ENCODE measurements at places on chromosomes 1 and 21.

GRCh38 chr1:2279210-2279639 lies 51.1 kb downstream of the SKI start:
- DNase-seq: no peak

DNA sequence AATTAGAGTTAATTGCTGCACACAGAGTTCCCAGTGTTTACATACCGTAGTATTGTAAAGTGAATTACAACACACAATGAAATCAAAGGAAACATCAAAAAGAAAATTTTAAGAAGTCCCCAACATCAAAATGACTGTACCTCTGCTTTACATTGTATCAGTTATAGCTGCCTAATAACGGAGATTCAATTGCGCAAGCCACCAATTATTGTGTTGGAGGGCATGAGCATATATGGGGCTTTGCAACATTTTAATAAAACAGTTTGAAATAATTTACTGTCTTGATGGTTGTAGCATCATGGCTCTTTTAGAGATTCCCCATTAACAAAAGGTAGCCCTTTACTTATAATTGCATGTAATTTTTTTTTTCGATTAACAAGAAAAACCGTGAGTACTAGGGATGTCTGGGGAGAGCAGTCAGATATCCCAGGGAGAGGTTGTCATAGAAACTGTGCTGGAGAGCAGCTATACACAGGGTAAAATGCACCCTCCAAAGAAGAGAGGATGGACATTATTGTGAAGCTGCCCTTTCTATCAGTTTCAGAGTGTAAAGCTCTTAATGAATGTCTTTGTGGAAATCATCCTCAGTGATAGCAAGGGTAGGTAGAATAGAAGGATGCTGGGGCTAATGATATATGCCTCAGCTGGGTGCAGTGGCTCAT lies 55.9 kb upstream of the BTG3 start:
- DNase-seq: no peak

GRCh38 chr1:6802454-6802853 lies 17.2 kb downstream of the CAMTA1 start:
- DNase-seq: no peak

DNA sequence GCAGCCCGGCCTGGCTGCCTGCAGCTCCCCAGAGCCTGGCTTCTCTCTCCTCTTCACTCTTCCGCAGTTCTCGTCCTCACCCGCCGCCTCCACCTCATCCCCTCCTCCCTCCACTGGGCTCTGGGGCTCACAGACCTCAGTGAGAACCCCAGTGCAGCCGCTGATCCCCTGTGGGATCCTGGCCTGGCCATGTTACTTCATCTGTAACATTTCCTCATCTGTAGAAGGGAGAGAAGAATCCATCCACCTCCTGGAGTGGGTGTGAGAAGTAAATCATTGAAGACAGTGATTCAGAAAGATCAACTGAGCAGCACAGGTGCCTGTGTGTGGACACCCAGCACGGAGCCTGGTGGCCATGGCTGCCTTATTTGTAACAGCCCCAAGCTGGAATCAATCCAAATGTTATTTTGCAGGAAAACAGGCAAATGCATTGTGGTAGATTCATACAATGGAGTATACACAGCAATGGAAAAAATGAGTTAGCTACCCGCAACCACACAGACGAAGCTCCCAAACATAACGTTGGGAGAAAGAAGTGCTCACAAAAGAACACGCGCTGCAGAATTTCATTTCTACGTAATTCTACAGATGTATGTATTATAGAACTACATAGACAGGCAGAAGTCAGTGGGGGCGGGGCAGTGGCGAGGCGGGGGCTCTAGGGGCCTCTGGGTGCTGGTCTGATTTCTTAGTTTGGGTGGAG lies 8.7 kb downstream of the LAPTM5 start:
- no peak for DNase-seq

DNA sequence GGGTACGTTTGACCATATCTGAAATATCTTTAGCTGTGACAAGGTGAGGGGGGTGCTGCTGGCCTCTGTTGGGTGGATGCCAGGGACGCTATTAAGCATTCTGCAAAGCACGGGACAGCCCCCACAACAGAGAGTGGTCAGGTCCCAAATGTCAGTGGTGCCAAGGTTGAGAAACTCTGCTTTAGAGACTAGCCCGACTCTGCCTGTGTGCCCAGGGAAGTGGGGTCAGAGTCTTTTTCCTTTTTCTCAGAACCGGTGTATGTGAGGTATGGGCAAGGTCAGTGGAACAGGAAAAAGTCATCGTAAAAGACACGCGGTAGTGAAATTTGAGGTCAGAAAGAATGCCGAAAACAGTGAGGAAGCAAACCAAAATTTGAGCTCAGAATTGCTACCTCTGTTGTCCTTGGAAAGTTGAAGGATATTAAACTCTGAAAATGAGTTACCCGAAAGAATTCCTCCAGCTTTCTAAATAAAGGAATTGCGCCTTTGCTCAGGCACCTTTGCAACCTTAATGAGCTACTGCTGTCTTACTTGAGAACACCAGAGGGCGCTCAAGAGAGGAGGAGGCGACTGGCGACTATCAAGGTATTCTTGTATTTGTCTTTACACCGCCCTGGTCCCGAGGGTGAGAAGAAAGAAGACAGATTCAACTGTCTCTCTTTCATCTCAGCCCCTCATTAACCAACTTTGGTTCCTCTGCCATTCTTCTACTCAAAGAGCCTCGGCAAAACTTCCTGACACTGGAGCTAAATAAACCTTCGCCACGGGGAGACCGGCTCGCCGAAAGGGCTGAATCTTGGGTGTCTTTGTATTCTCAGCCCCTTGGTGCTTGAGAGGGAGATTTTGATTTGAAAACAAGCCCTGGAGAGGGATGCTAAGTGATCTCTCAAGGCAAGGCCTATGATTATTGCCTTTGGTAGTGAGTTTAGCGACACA lies 85.4 kb upstream of the OLIG2 start:
- no peak for DNase-seq

GRCh38 chr1:204495777-204496176 lies 1.2 kb upstream of the PIK3C2B start:
- no peak for DNase-seq

DNA sequence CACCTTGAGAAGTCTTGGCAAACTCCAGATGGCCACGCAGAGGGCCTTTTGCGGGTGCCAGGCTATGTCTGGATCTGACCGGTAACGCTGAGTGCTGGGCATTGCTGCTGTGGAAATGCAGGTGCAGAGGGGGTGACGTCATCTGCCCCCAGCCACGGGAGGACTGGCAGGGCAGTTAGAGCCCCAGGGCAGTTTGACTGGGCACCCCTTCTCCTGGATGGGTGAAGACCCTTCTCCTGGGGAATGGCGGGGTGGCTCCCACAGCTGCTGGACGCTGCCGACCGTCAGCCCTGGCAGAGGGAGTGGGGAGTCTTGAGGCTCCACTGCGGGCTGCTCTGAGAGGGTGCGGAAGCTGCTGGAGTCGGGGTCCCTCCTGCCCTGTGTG lies 12.6 kb upstream of the EDN2 start:
- no peak for DNase-seq

GRCh38 chr1:212451416-212452322 lies 18.9 kb downstream of the NENF start:
- DNase-seq: no peak

DNA sequence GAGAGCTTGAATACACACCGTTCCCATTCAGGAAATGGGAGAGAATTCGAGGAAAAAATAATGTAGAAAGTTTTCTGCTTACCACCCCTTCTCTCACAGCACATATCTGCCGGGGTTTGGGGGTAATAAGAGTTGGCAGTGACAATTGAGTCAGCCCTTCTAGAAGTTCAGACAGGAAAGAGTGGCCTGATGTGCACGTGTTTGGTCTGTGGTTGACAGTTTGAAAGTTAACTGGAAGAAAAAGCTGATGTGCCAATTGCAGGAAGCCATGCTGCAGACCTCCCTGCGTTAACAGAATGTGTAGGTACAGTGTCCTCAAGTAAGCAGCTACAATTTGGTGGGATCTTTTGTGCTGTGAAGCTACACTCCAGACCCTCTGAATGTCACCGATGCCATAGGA lies 50.9 kb downstream of the DHX9 start:
- no peak for DNase-seq

DNA sequence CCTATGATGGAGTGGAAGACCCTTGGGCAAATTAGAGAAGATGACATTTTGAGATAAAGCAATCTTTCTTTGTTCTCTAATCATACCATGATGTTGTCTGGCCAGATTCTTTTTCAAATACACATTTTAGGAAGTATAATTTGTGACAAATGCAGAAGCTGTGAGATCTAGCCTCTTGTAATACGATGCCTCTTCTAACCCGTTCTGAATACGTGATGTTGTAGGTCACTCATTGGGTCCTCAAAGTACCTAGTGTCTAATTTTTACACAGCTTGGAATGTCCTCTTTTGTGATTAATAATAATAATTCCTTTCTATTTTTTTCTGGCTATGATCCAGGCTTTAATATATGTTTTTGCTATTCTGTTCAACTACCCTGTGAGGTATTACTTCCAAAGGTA lies 502.7 kb downstream of the NUF2 start:
- DNase-seq: no peak

GRCh38 chr1:245099401-245099800 lies 55.4 kb upstream of the KIF26B start:
- DNase-seq: no peak

GRCh38 chr1:151988405-151988923 lies 5.2 kb downstream of the S100A10 start:
- no peak for DNase-seq

GRCh38 chr1:83033682-83034081 lies 965.2 kb downstream of the TTLL7 start:
- DNase-seq: no peak

GRCh38 chr1:198794498-198794897 lies 155.7 kb downstream of the PTPRC start:
- DNase-seq: no peak

- DNase-seq: peak; percentile 35
Observed at GRCh38 chr1:18612073-18612472, 18.6 kb upstream of the PAX7 start.

GRCh38 chr1:21952786-21953520 lies 15.8 kb upstream of the HSPG2 start:
- no peak for DNase-seq

DNA sequence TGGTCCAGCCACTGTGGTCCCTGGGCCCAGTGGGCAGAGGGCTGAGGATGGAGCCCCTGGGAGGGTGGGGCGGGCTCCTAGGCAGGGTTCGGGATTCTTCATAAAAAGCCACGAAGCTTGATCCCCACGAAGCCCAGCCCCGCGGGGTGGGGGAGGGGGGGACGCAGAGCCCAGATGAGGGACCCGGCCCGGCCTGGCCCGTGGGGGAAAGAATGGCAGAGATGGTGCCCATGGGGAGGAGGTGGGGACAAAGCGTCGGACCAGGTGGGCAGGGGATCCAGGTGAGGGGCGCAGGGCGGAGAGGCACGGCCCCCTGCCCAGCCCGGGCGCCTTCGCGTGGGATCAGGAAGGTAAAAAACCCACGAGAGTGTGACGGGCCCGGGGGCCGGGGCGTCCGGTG lies 6.0 kb upstream of the SMIM12 start:
- peak; percentile 65 for DNase-seq

- no peak for DNase-seq
Observed at GRCh38 chr1:37602750-37603694, 7.3 kb upstream of the GNL2 start.

GRCh38 chr1:29171089-29171488 lies 10.6 kb downstream of the SRSF4 start:
- no peak for DNase-seq

GRCh38 chr1:198682850-198683249 lies 44.0 kb downstream of the PTPRC start:
- no peak for DNase-seq

DNA sequence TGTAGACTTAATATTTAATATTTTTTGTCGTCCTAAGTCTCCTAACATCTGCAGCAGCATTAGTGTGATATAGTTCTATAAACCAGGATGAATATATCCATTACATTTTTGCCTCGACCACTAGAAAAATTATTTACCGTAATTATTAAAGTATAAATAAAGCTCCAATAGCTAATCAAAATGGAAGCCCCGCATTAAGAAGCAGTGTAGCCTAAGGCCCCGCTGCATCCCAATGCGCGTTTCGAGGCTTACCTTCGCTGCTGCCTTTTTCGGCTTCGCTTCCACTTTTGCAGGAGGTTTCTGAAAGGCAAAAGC lies 891 bp downstream of the HMGN1 start:
- no peak for DNase-seq

GRCh38 chr1:216884614-216885229 lies 161.5 kb upstream of the ESRRG start:
- no peak for DNase-seq

DNA sequence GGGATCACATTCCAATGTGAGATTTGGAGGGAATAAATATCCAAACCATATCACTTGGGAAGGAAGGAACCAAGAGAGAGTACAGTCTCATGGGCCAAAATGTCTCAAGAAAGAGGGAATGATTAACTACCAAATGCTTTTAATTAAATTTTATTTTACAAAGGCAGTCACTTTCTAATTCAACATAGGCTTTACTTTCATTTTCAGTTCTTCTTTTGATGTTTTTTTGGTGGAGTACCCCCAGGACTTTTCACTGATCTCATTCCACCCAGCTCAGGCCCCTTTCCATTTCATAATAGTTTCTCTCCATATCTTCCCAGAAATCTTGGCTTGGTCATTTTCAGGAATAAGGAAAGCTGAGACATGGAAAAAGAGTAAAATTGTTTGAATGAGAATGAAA lies 5.1 kb upstream of the SLAMF7 start:
- DNase-seq: no peak

DNA sequence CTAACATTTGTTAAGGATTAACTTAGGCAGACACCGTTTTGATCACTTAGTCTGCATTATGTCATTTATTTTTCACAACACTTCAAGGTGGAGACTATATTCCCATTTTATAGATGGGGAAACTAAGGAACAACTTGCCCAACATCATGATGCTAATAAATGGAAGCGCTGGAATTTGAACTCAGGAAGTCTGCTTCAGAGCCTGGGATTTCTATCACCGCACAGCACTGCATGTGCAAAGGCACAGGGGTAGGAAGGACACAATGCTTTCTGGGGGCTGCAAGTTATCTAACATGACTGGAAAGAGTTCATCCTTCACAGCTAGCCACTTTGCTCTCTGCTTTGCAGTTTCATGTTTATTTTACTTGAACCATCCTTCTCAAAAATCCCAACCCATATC lies 100.5 kb downstream of the UBR4 start:
- no peak for DNase-seq

DNA sequence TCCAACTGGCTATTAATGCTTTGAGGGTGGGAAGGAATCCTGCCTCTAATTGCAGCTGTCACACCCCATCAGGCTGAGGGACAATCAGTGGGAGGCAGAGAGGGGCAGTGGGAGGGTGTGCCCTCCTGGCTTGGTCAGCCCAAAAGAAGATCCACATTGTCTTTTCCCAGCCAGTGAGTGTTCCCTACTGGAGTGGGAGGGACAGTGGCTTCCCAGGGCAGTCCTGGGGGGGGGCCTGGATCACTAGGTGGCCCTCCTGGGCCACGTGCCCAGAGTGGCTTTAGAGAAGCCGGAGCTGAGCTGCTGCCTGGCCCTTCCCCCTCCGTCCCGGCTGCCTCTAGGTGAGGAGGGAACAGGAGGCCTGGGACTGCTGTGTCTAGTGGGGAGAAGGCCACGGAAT lies 14.0 kb downstream of the INKA2 start:
- DNase-seq: no peak
